ENCODE measurements at places on chromosomes 3 and 15.

- no peak for DNase-seq
Observed at GRCh38 chr15:69583626-69584025, 131.0 kb downstream of the RPLP1 start.

GRCh38 chr3:176969506-176969905, 227.8 kb downstream of the TBL1XR1 start:
- DNase-seq, result no peak

DNA sequence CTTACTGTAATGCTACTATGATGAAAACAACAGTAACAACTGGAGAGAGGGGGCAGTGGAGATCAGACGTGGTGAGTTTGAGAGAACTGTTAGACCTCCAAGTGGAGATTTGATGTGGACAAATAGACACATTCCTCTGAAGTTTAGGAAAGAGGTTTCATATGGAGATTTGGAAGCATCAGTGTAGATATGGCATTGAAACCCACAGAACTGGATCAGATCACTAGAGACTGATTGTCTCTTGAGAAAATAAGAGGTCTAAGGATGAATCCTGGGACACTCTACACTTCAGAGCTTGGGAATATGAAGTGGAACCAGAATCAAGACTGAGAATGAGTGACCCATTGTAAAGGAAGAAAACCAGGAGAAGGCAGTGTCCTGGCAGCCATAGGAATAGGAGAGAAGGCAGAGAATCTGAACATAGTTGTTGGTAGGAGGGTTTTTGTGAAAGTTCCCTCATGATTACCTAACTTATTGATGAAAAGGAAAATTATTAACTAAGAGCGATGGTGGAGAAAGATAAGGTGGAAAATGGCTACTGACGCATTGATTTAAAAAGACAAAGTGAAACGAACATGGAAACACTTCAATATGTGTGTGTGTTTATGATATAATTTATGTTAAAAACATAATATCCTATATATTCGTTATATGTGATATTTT, 29.7 kb upstream of the PYDC2 start:
- DNase-seq, result no peak

- no peak for DNase-seq
Observed at GRCh38 chr15:98799461-98800390, 151.4 kb downstream of the IGF1R start.

DNA sequence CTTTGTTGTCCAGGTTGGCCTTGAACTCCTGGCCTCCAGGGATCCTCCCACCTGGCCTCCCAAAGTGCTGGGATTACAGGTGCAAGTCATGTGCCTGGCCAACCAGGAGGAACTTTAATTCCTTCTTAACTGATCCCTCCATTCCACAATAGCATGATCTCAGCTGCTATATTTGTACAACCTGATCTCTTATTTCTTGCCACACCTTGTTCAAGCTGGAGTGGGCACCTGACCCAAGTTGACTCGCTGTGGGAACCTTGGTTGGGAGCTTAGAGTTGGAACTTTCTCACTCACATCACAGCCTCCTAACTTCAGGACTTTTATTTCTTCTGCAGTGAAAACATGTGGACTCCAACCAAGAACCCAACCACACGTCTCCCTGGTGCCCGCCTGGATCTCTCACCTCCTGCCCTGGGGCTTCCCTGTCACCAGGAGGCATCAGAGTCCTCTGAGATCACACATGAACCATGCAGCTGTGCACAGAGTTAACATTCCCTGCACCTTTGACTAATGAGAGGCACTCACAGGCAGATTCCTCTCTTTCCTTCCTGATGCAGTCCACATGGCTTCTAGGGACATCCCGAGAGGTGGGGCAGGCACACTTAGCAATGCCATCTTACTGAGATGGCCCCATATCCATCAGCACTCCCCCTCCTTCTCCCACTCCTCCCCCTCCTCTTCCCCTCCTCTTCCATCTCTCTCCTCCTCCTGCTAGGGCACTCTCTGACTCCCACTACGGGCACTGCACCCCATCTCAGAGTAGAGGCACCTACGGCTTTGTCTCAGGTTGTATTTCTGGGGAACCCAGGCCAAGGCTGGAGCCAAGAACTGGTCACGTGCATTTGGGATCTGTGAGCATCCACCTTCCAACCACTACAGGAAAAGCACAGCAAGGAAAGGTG, 9.7 kb upstream of the CYFIP1 start:
- DNase-seq, result no peak

- no peak for DNase-seq
Observed at GRCh38 chr3:55501905-55502304, 14.8 kb upstream of the WNT5A start.

- no peak for DNase-seq
Observed at GRCh38 chr3:189502256-189502655, 128.9 kb upstream of the TP63 start.

- DNase-seq, result peak; percentile 81
Observed at GRCh38 chr15:84598250-84598649, 2.6 kb upstream of the ZSCAN2 start.

DNA sequence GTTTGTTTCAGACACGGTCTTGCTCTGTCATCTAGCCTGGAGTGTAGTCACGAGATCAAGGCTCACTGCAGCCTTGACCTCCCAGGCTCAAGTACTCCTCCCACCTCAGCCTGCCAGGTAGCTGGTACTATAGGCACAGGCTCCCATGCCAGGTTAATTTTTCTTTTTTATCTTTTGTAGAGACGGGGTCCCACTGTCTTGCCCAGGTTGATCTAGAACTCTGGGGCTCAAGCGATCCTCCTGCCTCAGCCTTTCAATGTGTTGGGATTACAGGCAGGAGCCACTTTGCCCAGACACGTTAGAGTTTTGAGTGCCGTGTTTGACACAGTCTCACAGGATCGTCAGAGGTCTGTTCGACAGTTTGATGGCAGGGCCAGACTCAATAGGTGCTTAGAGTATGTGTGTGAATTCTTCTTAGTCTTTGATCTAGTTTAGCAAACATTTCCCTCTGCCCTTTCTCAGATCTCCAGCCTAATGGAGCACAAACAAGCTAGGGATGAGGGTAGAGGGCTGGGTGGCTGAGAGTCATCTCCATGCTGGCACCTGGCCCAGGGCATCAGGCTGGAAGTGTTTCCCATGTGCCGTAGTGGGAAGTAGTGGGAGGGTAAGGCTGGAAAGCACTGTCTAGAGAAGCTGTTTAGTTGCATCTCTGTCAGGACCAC, 66.1 kb upstream of the DLG1 start:
- DNase-seq, result no peak

- no peak for DNase-seq
Observed at GRCh38 chr15:62136911-62137865, 27.9 kb downstream of the C2CD4B start.

- DNase-seq, result peak; percentile 16
Observed at GRCh38 chr3:188664795-188665194, 507.0 kb upstream of the TPRG1 start.
